ENCODE measurements at places on chromosomes 3 and 15.

GRCh38 chr3:14523792-14524191 lies 16.4 kb downstream of the GRIP2 start:
- DNase-seq, result no peak

- DNase-seq, result no peak
Measured at GRCh38 chr15:39884351-39884750, 35.7 kb downstream of the GPR176 start.

DNA sequence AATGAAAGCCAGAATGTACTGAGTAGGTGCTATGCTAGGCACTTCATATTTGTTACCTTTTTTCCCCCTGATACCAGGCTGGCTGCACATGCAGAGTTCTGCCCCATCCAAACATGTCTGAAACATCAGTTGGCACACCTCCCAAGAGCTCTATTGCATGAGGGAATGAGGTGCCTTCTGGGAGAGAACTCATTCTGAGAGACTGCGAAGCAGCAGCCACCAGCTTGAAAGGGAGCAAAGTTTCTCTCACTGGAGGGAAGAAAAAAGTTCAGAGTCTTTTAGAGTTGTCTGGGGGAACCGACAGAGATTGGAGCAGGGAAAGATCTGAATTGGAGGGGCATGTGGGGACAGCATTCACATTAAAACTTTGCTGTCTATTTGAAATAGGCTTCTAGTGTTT lies 84.1 kb downstream of the AGBL1 start:
- no peak for DNase-seq

- no peak for DNase-seq
Measured at GRCh38 chr15:75864213-75865059, 21.2 kb downstream of the UBE2Q2 start.

DNA sequence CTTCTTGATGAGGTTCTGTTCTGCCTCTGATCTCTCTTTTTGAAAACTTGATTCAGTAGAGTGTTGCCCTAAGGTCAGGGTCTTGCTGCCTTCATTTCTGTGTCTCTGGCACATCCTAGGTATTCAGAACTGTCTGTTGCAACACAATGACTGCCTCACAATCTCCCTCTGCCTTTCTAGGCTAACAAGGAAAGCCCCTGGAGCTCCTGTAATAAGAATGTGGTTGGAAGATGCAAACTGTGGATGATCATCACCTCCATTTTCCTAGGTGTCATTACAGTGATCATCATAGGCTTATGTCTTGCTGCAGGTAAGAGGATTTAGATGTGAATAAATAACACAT lies 7.0 kb downstream of the C3orf52 start:
- no peak for DNase-seq
